ENCODE measurements at places on chromosomes 3 and 15.

GRCh38 chr3:196677353-196677752 is 34.7 kb downstream of the CEP19 start:
- no peak for DNase-seq

- DNase-seq: no peak
Observed at GRCh38 chr3:170751083-170751898, 118.7 kb downstream of the RPL22L1 start.

GRCh38 chr3:114623420-114624046 is 329.7 kb downstream of the TIGIT start:
- DNase-seq: no peak

DNA sequence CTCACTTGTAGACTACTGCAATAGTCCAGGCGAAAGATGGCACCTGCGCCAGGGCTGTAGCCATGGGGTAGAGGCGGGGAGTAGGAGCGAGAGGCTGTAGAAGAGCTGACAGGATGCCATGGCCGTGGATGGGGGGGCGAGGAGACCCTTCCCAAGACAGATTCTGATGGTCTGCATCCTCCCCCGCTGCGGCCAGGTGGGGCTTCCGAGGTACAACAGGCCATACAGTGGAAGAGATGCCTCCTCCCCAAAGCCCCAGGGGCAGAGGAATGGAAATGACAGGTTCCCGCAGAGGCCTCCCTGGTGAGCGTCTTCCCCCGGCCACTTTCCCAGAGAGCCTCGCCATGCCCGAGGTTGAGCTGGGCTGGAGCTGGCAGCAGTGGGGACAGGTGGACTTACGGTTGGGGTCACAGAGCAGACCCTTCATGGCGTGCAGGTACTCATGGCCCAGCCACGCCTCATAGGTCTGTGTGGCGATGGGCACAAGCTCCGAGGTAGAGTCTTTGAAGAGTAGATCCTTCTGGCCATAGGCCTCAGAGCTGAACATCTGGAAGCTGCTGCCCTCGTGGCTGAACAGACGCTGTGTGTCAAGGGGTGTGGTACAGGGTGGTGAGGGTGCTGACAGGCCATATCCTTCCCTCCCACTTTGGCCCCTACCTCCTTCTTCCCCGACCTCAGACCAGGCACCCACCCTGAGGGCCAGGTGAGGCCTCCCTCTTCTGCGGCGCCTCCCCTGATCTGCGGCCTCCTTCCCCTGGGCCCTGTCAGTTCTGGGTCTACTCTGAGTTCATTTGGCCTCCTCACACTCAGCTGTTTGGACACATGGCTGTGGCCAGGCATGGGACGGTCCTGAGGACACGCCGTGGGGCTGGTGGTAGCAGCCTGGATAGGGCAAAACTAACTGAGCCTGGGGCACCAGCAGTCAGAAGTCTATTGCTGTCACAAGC is 13.6 kb downstream of the MELTF start:
- no peak for DNase-seq

GRCh38 chr15:65392368-65392767 is 14.6 kb upstream of the IGDCC3 start:
- DNase-seq: no peak

- no peak for DNase-seq
Observed at GRCh38 chr3:133527081-133527715, 46.3 kb upstream of the CDV3 start.

- no peak for DNase-seq
Observed at GRCh38 chr15:60407415-60407805, 9.6 kb upstream of the ANXA2 start.

DNA sequence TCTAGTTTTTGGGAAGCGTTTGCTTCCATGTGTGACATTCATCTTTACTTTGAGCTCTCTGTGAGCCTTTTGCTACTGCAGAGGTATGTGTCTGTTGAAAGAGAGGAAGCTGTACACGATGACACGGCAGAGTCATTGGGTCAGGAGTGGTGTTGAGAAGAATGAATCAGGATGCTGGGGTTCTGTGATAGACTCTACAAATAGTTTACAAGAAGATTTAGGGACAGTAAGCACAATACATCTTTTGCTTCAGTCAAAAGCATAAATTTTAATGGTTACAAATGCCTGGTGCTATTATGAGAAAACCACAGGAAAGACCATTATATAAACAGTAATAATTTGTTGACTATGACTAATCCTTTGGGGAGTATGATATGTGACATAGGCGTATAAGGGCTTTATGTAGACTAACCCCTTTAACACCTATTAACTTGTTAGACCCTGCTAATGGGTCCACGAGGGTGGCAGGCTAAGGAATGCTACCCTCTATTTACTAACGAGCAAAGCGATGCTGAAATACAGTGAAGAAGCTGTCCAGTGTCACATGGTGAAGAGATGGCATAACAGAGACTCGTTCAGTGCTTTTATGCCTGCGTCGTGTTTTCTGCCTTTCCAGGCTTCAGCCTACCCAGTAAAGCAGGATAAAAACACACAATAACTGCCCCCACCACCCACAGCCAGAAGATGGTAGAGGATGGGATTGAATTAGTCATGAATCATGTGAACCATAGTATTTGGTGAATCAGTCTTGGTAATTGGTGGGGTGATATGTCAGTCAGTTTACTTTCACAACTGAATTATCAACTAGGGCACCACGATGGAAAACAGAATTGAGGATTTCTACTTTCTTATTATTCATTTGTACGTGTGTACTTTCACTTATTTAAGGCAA is 118.8 kb downstream of the LPP start:
- no peak for DNase-seq

DNA sequence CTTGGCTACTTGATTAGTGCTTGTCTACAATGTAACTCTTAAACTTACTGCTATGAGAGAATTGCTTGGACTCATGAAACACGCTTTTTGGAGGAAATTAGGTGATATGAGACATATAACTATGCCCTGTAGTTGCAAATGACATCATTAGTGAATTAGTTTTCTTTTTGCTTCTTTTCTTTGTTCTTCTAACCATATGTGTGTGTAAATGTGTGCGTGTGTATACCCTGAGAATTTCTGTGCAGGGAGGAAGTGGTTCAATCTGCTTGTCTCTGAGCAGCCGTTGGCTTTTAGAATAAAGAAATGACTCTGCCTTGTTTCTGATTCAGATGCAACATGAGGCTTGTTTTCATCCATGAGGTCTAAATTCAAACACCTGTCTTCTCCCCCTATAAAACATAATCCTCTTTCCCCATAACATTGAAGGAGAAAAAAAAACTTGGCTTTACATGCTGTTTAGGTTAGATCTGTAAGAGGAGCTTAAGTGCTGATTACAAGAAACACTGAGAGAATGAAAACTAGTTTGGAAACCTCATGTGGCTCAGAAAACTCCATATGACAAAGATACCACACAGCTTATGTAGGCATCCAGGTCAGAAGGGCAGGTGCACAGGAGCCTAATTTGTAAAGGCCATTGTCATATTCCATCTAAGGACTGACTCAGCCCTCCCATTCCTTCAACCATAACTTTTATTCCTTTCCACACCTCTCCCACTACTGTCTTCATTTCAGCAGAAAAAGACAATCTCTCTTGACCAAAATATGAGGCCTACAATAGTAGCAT is 30.5 kb upstream of the BLM start:
- no peak for DNase-seq

DNA sequence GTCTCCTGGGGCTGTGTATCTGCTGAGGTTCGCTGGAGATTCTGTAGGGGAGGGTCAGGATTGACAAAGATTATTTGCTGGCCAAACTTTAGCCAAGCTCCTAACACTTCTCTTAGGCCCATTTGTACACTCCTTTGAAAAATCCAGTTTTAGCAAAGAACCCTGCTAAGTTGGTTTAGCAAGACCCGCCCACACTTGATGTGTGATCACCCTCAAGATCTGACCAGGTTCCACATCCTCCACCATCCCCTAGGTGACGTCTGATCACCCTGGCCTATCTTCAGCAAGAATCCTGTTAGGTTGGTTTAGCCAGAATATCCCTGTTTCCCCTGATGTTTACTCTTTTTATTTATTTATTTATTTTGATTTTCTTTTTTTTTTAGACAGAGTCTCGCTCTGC is 14.8 kb upstream of the SLC35G2 start:
- no peak for DNase-seq

GRCh38 chr15:83287541-83288027 is 3.1 kb upstream of the BNC1 start:
- no peak for DNase-seq

- DNase-seq: peak; percentile 84
Observed at GRCh38 chr3:128993461-128994172, at the start of gene CFAP92. Gene CFAP92 (minus strand): TSS chr3:128994076. CDS start chr3:128993304, 772 bp downstream.

DNA sequence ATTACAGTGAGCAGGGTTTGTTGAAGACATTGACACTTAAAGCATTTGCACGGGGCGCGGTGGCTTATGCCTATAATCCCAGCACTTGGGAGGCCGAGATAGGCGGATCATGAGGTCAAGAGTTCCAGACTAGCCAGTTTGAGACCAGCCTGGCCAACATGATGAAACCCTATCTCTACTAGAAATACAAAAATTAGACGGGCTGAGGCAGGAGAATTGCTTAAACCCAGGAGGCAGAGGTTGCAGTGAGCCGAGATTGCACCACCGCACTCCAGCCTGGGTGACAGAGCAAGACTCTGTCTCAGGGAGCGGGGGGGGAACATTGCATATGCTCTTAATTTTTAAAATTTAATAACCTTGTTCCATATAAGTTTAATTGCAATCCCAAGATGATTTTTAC is 11.9 kb downstream of the STT3B start:
- no peak for DNase-seq

DNA sequence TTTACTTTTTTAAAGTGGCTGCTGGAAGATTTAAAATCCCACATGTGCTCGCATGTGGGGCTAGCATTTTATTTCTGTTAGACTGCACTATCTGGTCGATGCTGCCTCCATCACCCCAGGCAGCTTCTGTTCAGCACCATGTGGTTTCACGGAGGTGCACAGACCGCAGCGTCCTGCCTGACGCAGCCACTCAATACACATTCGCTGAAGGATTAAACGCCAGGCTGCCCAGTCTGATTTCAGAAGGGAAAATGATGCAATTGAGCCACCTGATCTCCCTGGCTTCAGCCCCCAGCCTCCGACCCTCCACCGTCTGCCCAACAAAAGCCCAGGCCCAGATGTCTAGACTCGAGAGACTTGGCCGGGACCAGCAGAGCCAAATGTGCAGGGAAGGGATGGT is 84.5 kb downstream of the MEGF11 start:
- no peak for DNase-seq

- no peak for DNase-seq
Observed at GRCh38 chr3:126481808-126482502, 6.3 kb upstream of the ZXDC start.

GRCh38 chr15:66389859-66390381 is 3.2 kb downstream of the MAP2K1 start:
- no peak for DNase-seq

- no peak for DNase-seq
Observed at GRCh38 chr3:44125882-44126281, 115.8 kb upstream of the TOPAZ1 start.

DNA sequence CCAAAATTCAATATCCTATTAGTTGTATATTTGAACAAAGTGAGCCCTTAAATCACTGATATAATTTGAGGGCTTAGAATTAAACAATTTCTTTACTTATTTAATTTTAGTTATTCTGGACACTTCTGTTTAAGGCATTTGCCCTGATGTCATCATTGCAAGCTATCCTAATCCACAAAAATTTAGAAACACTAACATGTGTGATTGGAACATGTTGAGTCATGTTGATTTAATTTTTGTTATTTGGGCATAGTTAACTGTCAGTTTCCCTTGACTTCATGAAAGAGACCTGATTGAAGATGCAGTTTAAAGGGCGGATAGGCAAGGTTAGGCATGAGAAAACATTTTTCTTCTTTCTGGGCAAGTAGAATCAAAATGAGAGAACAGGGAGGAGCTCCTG is 682.6 kb downstream of the ROBO1 start:
- no peak for DNase-seq

GRCh38 chr3:177490626-177491025 is 293.3 kb upstream of the TBL1XR1 start:
- DNase-seq: no peak

DNA sequence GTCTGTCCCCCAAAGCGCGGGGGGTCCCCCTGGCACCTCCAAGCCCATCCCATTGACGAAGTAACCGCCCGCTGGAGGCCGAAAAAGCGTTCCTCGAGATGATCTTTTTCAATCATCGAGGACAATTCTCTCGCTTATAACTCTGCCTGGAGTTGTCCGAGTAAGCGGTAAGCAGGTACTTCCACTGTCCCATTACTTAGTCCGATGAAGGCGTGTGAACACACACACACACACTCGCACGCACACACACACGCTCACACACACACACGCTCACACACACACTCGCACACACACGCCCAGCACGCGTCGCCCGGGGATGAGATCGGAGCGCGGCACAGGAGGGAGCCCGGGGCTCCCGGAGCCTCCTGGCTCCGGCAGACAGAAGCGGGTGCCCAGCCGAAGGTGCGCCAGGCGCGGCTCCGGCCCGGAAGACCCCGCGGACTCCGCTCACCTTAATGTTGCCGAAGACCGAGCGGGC is 430 bp downstream of the SLCO2A1 start:
- no peak for DNase-seq

All from stimulated activated CD8-positive, alpha-beta memory T cell treated with anti-CD3 and anti-CD28 coated beads, Interleukin-4, amount 100 ng/mL, for 1 hour (primary cell).